Kidney (tissue), 22 donors: ENCODE measurements at places on chromosomes 7 and 10. TPM values are rescaled to one million over a fixed set of nuclear protein-coding genes. Genes with fewer than 3 reads are reported as not detected.

- peaks cover under 1% of the 10 kb centered on the region for H3K36me3 ChIP-seq
- no peaks in the 10 kb centered on the region for H3K27me3 ChIP-seq
- H3K4me1 ChIP-seq = no peaks in the 10 kb centered on the region
- DNase-seq = no peak
- H3K4me3 ChIP-seq = no peak overlapping the region
Observed at GRCh38 chr10:72011468-72011867, 47.3 kb downstream of the CHST3 start.

GRCh38 chr7:2509298-2509906, 10.2 kb upstream of the LFNG start:
- DNase-seq = no peak
- H3K4me1 ChIP-seq = no peaks in the 10 kb centered on the region
- no peak overlapping the region for H3K4me3 ChIP-seq
- no peaks in the 10 kb centered on the region for H3K36me3 ChIP-seq
- no peaks in the 10 kb centered on the region for H3K27me3 ChIP-seq

Gene SPDYE6
- total RNA-seq = not detected

DNA sequence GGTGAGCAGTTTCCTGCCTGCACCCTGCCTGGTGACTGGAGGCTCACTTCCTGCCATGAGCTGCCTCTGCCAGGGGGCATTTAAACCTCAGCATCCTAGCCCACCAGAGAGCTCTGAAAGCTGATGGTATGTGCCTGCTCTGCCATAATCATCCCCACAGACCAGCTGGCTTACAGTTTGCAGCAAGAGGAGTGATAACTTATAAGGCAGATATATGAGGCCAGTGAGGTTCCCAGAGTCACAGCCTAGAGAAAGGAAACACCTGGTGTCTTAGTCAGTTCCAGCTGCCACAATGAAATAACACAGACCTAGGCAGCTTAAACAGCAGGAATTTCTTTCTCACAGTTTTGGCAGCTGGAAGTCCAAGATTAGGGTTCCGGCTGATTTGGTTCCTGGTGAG, 232.0 kb downstream of the PAXIP1 start:
- no peak for DNase-seq
- H3K4me3 ChIP-seq = no peak overlapping the region
- H3K36me3 ChIP-seq = no peaks in the 10 kb centered on the region
- no peaks in the 10 kb centered on the region for H3K4me1 ChIP-seq

GRCh38 chr10:33247221-33247922, 87.1 kb downstream of the NRP1 start:
- peaks cover 48% of the 10 kb centered on the region for H3K36me3 ChIP-seq
- no peak for DNase-seq
- H3K4me1 ChIP-seq = no peaks in the 10 kb centered on the region
- no peak overlapping the region for H3K4me3 ChIP-seq
- H3K27me3 ChIP-seq = no peaks in the 10 kb centered on the region

- peaks cover 9% of the 10 kb centered on the region for H3K4me1 ChIP-seq
- H3K36me3 ChIP-seq = no peaks in the 10 kb centered on the region
- no peak overlapping the region for H3K27ac ChIP-seq
- no peak overlapping the region for H3K4me3 ChIP-seq
- no peaks in the 10 kb centered on the region for H3K27me3 ChIP-seq
- no peak for DNase-seq
Observed at GRCh38 chr10:91200314-91201212, 19.9 kb upstream of the PCGF5 start.

GRCh38 chr10:93330824-93331223, 151.3 kb downstream of the MYOF start:
- no peaks in the 10 kb centered on the region for H3K36me3 ChIP-seq
- H3K4me1 ChIP-seq = no peaks in the 10 kb centered on the region
- no peak for DNase-seq
- H3K27me3 ChIP-seq = no peaks in the 10 kb centered on the region
- no peak overlapping the region for H3K4me3 ChIP-seq
- no peak overlapping the region for H3K27ac ChIP-seq

DNA sequence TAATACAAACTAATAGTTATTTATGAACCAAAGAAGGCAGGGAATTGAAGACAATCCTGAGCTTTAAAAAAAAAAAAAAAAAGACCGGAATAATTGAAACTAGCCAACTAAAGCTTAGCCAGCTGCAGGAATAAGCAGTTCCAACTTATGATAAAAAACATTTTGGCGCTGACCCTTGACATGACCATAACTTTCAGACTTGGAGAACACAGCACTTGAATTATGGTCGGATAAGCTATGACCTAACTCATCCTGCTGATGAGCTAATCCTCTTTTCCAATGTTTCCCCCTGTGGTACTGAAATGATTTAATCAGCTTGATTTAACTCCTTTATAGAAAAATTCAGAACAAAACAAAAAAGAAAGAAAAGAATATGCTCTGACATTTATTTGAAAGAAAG, 181.8 kb downstream of the DGKB start:
- H3K27me3 ChIP-seq = no peaks in the 10 kb centered on the region
- no peak overlapping the region for H3K4me3 ChIP-seq
- no peak overlapping the region for H3K27ac ChIP-seq
- no peaks in the 10 kb centered on the region for H3K36me3 ChIP-seq
- H3K4me1 ChIP-seq = no peaks in the 10 kb centered on the region

DNA sequence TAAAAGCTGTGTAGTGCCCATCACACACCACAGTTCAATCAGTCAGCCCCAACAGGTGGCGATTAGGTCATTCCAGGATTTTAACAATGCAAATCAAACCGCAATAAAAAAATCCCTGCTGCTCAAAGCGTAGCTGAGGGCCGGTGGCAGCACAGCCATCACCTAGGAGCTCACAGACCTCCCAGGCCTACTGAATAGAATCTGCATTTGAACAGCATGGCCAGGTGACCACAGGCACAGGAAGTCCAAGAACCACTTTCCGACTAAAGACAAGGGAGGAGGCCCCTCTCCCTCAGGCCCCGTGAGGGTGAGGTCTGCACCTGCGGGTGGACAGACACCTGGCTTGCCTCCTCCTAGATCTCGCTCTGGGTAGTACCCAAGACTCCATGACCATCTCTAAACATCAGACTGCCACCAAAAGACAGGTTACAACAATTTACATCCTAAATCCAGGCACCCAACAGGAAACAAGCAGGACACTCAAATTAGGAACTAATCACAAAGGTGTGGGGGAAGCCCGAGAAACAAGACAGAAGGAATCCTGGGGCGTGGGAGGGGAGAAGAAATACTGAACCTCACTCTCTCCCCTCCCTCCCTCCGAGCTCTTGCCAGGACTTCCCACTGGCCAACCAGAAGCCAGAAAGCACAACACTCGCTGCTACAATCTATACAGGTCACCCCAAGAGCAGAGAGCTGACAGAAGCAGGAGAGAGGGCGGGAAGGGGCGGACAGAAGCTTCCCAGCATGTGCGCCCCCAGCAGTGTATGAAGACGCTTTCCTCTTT, 19.2 kb downstream of the GNA12 start:
- no peaks in the 10 kb centered on the region for H3K27me3 ChIP-seq
- no peaks in the 10 kb centered on the region for H3K36me3 ChIP-seq
- peaks cover 4% of the 10 kb centered on the region for H3K4me1 ChIP-seq
- no peak for DNase-seq
- H3K4me3 ChIP-seq = no peak overlapping the region

GRCh38 chr7:72161534-72161933, 250.6 kb downstream of the CALN1 start:
- no peak overlapping the region for H3K4me3 ChIP-seq
- no peak for DNase-seq
- no peaks in the 10 kb centered on the region for H3K4me1 ChIP-seq
- H3K36me3 ChIP-seq = no peaks in the 10 kb centered on the region
- H3K27me3 ChIP-seq = no peaks in the 10 kb centered on the region

Gene CYP2E1
- 2.9 TPM for total RNA-seq

DNA sequence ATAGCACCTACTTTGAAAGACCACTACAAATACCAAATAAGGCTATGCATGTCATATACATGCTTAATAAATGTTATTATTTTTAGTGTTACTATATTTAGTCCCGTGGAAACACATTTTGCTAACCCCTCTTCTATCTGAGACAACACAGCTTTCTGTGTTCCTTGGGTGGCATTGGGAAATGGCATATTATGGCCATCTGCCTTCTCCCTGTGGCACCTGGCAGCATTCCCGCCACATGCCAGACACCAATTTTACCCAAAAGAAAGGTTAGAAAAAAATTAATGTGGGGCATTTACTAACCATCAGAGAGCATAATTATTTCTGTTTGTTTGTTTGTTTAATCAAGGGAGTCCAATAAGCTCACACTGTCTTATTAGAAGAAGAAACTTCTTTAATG, 168.6 kb upstream of the ETV1 start:
- H3K4me1 ChIP-seq = no peaks in the 10 kb centered on the region
- no peak for DNase-seq
- no peak overlapping the region for H3K27ac ChIP-seq
- no peak overlapping the region for H3K4me3 ChIP-seq
- H3K36me3 ChIP-seq = no peaks in the 10 kb centered on the region

Gene OR13A1
- total RNA-seq = not detected

DNA sequence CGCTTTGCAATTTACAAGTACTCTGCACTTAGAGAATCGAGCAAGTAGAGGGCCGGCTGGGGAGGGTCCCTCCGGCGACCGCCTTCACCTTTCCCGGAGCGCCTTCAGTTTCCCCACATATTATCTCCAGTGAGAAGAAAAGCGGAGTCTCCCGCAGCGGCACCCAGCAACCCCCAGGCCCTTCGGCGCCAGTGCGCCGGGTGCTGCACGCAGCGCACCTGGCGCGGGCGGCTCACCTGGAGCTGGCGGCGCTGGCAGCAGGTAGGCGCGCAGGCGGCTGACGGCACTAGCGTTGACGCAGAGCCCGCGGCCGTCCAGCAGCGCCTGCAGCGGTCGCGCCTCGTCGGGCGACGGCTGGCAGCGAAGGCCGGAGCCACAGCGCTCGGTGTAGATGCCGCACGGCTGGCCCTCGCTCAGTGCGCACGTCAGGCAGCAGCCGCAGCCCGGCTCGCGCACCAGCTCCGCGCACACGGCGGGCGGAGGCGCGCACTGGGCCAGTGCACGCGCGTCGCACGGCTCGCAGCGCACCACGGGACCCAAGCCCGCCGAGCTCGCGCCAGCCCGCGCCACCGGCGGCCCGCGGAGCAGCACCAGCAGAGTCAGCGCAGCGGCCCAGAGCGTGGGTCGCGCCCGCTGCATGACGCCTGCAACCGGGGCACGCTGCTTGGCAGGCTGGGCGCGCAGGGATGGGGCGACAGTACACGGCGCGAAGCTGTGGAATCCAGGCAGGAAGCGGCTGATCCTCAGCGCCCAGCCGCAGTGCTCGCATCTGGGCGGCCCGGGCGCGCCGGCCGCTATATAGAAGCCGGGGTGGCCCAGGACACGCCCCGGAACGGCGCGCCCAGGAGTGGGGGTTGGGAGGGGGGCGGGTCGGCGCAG, at the start of gene IGFBP3:
Gene IGFBP3 (minus strand): TSS at position 771 of the 879 bp plus-strand sequence. CDS start 132 bp downstream, at position 639.
- peak; percentile 77 for DNase-seq
- peak within 1 kb of the TSS; percentile 67 for H3K27ac ChIP-seq
- peaks cover 7% of the 10 kb centered on the region for H3K27me3 ChIP-seq
- peak within 1 kb of the TSS; percentile 64 for H3K4me3 ChIP-seq

GRCh38 chr10:128339753-128340152, 213.5 kb upstream of the MKI67 start:
- no peak for DNase-seq
- no peaks in the 10 kb centered on the region for H3K27me3 ChIP-seq
- no peaks in the 10 kb centered on the region for H3K36me3 ChIP-seq

DNA sequence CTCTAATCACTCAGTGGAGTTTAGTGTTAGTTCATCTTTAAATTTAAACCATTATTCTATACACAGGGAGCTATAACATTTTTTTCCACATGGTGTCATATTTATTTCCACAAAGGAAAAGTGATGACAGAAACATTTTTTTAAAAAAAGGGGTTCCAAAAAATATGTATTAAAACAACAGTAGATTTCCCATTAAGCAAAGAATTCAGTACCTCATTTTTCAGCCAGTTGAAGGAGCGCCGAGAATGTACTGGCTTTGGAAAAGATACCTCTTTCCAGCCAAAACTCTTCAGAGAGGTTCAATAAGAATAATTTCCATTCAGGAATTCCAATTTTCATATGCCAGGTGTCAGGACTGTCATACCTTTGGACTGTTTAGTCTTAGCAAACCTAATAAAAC, 250.5 kb upstream of the MEOX2 start:
- H3K27me3 ChIP-seq = no peaks in the 10 kb centered on the region
- H3K4me3 ChIP-seq = no peak overlapping the region
- H3K27ac ChIP-seq = no peak overlapping the region
- H3K36me3 ChIP-seq = no peaks in the 10 kb centered on the region
- no peak for DNase-seq

GRCh38 chr7:2106924-2107323, 125.8 kb downstream of the MAD1L1 start:
- no peaks in the 10 kb centered on the region for H3K27me3 ChIP-seq
- H3K36me3 ChIP-seq = no peaks in the 10 kb centered on the region
- peaks cover 9% of the 10 kb centered on the region for H3K4me1 ChIP-seq
- no peak overlapping the region for H3K4me3 ChIP-seq
- H3K27ac ChIP-seq = peak overlapping the region; percentile 32

GRCh38 chr10:99172128-99172738, 63.4 kb downstream of the HPSE2 start:
- H3K4me1 ChIP-seq = no peaks in the 10 kb centered on the region
- no peak overlapping the region for H3K27ac ChIP-seq

Gene EN2
- 0.13 TPM for total RNA-seq

Gene HMX2
- 0.25 TPM for total RNA-seq

Gene GATAD1
- total RNA-seq = 35.8 TPM

Gene OR6V1
- not detected for total RNA-seq
